Ascending aorta (tissue), 2 donors: ENCODE measurements at places on chromosomes 3 and 15.

DNA sequence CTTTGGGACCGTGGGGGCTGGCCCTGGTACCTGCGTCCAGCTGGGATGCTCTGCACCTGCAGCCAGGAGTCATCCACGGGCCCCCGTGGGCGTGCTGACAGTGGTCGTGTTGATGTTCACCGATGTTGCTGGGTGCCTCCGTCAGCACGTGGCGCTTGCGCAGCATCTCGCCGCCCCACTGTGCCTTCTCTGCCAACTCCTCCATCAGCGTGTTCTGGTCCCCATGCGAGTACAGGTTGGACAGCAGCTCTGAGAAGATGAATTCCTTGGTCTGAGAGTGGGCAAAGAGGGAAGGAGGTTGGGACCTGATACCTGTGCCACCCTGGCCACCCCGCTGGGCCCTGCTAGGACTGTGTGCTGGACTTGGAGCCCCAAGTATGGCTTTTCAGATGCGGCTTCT, 61.4 kb downstream of the ADAMTS7 start:
- no peak overlapping the region for H3K27ac ChIP-seq
- no peaks in the 10 kb centered on the region for H3K27me3 ChIP-seq
- no peaks in the 10 kb centered on the region for H3K36me3 ChIP-seq

- H3K36me3 ChIP-seq, result no peaks in the 10 kb centered on the region
- no peak for DNase-seq
- H3K27ac ChIP-seq, result no peak overlapping the region
- H3K4me3 ChIP-seq, result no peak overlapping the region
- H3K27me3 ChIP-seq, result no peaks in the 10 kb centered on the region
- H3K4me1 ChIP-seq, result no peaks in the 10 kb centered on the region
Measured at GRCh38 chr3:49616061-49616460, 58.1 kb upstream of the APEH start.

DNA sequence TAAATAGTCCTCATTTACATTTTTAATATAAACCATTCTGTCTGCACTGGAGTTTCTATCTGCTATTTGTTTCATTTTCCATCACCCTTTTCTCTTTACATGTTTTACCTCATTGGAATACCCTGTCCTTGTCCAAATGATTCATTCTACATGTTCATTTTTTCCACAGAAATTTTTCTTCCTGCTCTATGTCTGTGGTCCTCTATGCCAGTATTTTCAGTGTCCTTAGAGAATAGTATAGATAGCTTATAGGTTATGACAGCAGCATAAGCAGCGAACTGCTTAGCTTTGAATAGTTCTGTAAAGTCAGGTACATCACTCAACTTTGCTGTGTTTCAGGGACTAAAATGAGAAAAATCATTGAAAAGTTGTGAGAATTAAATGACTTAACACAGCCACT, 742.3 kb upstream of the CBLB start:
- no peak overlapping the region for H3K4me3 ChIP-seq
- H3K36me3 ChIP-seq, result no peaks in the 10 kb centered on the region
- no peaks in the 10 kb centered on the region for H3K27me3 ChIP-seq

DNA sequence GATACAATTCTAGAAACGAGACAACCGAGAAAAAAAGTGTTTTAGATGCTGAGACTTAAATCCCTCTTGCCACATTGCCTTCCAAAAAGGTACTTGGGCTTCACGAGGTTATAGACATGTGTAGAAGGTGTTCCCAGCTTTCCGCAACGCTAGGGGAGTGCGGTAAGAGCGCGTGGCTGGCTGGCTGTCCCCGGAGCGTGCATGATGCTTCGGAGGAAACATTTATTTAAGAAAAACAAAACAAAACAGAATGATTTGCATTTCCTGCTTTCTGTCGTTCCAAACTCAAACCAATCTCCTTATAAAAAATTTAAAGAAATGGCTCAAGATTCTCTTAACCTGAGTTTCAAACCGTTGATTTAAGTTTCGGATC, 841 bp downstream of the SLC6A20 start:
- H3K4me1 ChIP-seq, result peaks cover 8% of the 10 kb centered on the region
- H3K27ac ChIP-seq, result no peak overlapping the region
- H3K27me3 ChIP-seq, result peaks cover 10% of the 10 kb centered on the region

GRCh38 chr3:150144191-150144708, 173.6 kb upstream of the PFN2 start:
- no peak for DNase-seq
- H3K27me3 ChIP-seq, result no peaks in the 10 kb centered on the region
- H3K27ac ChIP-seq, result no peak overlapping the region
- H3K4me3 ChIP-seq, result no peak overlapping the region

GRCh38 chr3:129594409-129594808, 12.1 kb downstream of the PLXND1 start:
- H3K27me3 ChIP-seq, result no peaks in the 10 kb centered on the region
- no peak for DNase-seq
- no peak overlapping the region for H3K4me3 ChIP-seq
- H3K4me1 ChIP-seq, result peaks cover 46% of the 10 kb centered on the region

GRCh38 chr3:160379628-160380214, 19.3 kb downstream of the IFT80 start:
- no peak for DNase-seq
- no peaks in the 10 kb centered on the region for H3K27me3 ChIP-seq
- H3K4me1 ChIP-seq, result no peaks in the 10 kb centered on the region
- no peak overlapping the region for H3K27ac ChIP-seq

GRCh38 chr3:66481071-66482017, 19.5 kb downstream of the LRIG1 start:
- no peaks in the 10 kb centered on the region for H3K36me3 ChIP-seq
- H3K4me1 ChIP-seq, result peaks cover 17% of the 10 kb centered on the region
- peak overlapping the region; percentile 89 for H3K27ac ChIP-seq
- H3K27me3 ChIP-seq, result no peaks in the 10 kb centered on the region
- peak overlapping the region; percentile 0 for H3K4me3 ChIP-seq
- DNase-seq, result no peak

DNA sequence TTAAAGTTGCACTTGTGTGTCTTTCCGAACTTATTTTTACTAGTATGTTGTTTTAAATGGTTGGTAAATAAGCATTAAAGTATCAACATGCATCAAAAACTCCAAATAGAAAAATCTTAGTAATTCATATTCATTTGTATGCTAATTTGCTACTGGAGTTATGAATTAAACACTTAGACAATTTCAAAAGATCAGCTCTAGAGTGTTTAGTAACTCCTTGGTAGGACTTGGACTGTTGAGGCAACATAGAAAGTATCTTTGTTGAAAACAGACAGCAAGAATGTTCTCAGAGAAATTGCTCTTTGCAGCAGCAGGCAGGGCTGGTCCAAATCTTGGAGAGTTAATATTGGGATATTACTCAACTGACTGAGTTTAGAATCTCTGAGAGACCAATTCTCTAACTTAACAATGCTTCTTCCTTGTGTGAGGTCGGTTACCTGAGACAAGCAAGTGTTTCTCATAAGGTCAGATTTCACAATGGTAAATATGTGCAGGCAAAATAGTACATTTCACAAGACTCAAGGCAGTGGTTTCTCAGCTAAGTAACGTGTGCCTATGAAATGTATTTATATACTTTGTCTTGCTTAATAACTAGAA, 147.8 kb upstream of the IL12A start:
- H3K27me3 ChIP-seq, result no peaks in the 10 kb centered on the region
- peaks cover 24% of the 10 kb centered on the region for H3K4me1 ChIP-seq
- no peaks in the 10 kb centered on the region for H3K36me3 ChIP-seq
- no peak for DNase-seq
- H3K4me3 ChIP-seq, result no peak overlapping the region

DNA sequence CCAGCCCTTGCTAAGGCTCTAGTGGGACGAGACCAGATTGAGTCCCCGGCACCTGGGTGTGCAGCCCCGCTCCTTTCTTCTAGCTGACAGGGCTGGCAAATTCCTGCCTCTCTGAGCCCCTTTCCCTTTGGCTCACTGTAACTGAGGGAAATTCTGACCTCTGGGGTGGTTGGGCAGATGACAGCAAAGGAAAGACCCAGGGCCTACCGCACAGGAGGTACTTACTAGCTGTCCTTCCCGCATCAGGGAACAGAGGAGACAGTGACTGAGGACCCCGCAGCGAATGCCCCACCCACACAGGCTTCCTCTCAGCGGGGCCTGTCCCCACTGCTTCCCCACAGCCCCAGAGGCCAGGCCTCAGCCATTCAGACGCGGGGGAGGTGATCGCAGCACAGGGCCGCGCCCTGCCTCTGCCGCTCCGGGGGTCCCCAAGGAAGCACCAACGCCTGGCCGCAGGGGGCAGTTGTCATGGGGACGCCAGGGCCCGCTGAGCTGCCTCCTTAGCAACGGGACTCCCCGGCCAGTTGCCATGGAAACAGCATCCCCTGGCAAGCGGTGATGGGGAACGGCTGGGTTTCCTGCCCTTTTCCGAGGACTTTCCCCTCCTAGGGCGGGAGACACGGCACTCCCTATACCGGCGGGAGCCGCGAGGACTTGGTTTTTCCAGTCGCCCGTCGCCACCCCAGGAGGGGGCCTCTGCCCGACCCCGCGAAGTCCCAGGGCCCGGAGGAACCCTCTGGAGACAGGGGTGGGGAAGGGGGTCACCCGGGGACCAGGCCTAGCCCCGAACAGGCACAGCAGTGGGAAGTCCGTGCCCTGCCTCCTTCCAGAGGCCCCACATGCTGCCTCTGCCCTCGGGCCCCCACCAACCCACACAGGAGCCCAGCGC, 50.1 kb downstream of the HCN4 start:
- H3K4me3 ChIP-seq, result no peak overlapping the region
- no peaks in the 10 kb centered on the region for H3K36me3 ChIP-seq
- no peaks in the 10 kb centered on the region for H3K4me1 ChIP-seq
- no peaks in the 10 kb centered on the region for H3K27me3 ChIP-seq
- DNase-seq, result no peak

- no peaks in the 10 kb centered on the region for H3K4me1 ChIP-seq
- no peak for DNase-seq
- no peaks in the 10 kb centered on the region for H3K36me3 ChIP-seq
Measured at GRCh38 chr3:88005066-88005465, 53.7 kb downstream of the CGGBP1 start.

- H3K27ac ChIP-seq, result no peak overlapping the region
- no peaks in the 10 kb centered on the region for H3K27me3 ChIP-seq
- H3K4me1 ChIP-seq, result no peaks in the 10 kb centered on the region
- no peaks in the 10 kb centered on the region for H3K36me3 ChIP-seq
Measured at GRCh38 chr3:186515125-186515524, 29.1 kb downstream of the CRYGS start.

DNA sequence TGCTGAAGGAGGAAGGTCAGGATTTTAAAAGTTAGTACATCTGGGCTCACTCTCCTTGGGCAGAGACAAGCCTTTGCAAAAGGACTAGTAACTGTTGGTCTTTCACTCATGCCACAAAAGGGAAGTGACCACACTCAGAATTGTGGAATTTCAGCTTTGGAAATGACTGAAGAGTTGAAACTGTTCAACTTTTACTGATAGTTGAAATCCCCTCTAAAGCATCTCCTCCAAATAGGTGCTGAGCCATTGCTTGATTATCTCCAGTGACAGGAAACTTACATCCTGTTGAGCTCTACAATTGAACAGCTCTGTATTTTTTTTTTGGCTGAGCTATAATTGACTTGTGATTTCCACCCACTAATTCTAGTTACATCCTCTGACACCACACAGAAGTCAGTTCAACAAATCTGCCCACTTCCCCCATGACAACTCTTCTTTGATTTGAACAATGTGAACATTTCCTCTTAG, 254.8 kb upstream of the TPRG1 start:
- no peaks in the 10 kb centered on the region for H3K4me1 ChIP-seq
- no peak overlapping the region for H3K27ac ChIP-seq
- peaks cover 3% of the 10 kb centered on the region for H3K36me3 ChIP-seq
- H3K27me3 ChIP-seq, result no peaks in the 10 kb centered on the region

DNA sequence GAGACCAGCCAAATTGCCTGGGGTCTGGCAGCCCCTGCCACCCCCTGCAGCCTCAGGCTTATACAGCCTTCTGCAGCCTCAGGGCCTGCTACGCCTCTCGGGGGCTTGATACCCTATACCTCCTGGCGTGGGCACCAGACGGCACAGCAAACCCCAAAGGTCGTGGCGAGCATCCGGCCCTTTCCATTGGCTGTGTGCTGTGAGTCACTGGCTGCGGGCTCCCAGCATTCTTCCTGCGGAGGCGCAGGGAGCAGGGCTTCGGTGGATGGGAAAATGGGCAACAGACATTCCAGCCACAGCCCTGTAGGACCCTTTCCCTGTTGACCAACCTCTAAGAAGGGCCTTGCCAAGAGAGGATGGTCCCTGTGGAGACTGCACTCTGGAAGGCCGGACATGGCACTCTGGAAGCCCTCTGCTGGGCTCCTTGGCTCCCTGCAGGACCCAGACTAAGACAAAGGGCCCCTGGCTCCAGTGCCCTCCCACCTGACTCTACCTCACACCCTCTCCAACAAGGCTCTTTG, 59.6 kb downstream of the ITGA11 start:
- peak; percentile 60 for DNase-seq
- H3K4me3 ChIP-seq, result no peak overlapping the region
- H3K4me1 ChIP-seq, result peaks cover 3% of the 10 kb centered on the region

DNA sequence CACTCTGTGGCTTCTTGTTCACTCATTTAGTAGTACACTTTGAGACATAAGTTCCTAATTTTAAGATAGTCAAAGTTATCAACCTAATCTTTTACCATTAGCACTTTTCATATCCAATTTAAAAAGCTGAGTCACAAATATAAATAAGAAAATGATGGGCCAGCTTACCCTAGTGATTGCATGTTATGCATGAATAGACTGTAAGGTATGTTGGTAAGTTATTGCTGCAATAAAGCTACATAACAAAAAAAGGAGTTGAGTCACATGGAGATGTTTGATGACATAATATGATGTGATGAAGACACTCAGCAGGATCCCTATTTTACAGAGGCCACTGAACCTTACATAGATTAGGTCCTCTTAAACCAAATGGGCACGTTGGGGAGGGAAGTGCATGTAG, 161.3 kb downstream of the OCA2 start:
- no peak overlapping the region for H3K27ac ChIP-seq
- no peaks in the 10 kb centered on the region for H3K27me3 ChIP-seq
- no peak overlapping the region for H3K4me3 ChIP-seq
- DNase-seq, result no peak
- H3K36me3 ChIP-seq, result no peaks in the 10 kb centered on the region

DNA sequence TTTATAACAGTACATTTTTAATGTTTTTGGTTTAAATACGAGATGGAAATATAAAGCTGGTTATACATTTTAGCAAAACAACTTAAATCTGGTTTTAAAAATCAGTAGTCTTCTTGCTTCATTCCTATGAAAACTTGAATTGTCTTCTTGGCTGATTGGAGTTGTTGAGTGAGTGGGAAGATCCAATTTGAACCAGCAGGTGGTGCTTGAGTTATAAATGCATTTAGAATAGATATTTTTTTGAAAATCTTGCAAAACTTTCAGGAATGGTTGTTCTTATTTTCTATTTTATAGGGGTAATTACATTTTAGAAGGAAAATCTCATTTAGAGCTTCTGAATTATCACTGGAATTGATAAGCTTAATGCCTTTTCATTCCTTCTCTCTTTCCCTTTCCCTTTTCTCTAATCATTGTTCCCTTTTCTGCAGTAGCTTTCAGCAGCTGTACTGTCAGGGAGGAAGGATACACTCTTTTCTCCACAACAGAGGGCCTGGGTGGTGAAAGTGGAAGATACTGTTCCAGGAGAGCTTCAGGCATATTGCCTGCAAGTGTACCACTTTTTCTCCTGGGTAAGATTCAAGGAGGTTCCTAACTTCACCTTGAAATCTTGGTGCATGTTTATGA, 335.6 kb downstream of the NLGN1 start:
- H3K27me3 ChIP-seq, result no peaks in the 10 kb centered on the region
- H3K27ac ChIP-seq, result no peak overlapping the region
- H3K4me1 ChIP-seq, result no peaks in the 10 kb centered on the region
- H3K36me3 ChIP-seq, result no peaks in the 10 kb centered on the region
- no peak for DNase-seq

- H3K27me3 ChIP-seq, result no peaks in the 10 kb centered on the region
- H3K27ac ChIP-seq, result peak overlapping the region; percentile 94
- peak overlapping the region; percentile 68 for H3K4me3 ChIP-seq
- H3K4me1 ChIP-seq, result no peaks in the 10 kb centered on the region
Measured at GRCh38 chr15:24955531-24955921, 739 bp downstream of the SNRPN start.
